T47D (cell line): ENCODE measurements at places on chromosomes 5 and 9.

GRCh38 chr5:78574731-78575161 lies 73.8 kb downstream of the LHFPL2 start:
- no peak for DNase-seq

GRCh38 chr9:136122425-136123383 lies 4.0 kb upstream of the TMEM250 start:
- DNase-seq = peak; percentile 74

- no peak for DNase-seq
Observed at GRCh38 chr9:114626415-114627020, 15.4 kb downstream of the TMEM268 start.

- DNase-seq = no peak
Observed at GRCh38 chr9:38185647-38186403, 116.8 kb upstream of the SHB start.

GRCh38 chr5:27171761-27172261 lies 133.4 kb upstream of the CDH9 start:
- no peak for DNase-seq

DNA sequence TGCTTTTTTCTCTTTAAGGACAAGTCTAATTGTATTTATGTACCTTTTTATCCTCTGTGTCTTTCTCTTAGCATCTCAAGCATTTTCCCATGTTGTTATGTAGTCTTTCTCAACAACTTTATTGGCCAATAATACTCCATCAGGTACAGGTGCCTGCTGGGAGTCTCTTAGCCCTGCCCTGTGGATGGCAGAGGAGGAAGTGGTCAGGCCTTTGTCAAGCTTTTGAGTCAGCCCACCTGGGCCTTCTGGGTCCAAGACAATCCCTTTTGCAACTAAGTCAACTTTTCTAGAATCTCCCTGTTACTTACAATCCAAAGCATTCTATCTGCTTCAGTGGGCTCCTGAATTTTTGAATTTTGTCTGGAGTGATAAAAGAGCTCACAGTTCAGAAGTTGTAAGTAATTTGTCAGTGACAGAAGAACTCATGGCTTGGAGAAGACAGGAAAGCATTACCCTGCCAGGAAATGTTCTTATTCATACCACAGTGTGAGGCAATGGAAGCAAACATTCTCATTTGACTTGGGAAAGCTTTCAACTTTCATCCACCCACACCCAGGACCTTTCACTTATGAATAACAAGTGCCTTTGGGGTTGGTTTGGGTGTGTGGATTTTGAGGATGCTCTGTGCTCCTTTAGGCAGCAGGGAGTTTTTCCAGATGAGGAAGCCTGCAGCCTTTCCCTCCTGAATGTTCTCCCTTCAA lies 200.0 kb upstream of the S1PR3 start:
- no peak for DNase-seq

GRCh38 chr9:100492952-100493351 lies 20.0 kb downstream of the TMEFF1 start:
- peak; percentile 16 for DNase-seq

GRCh38 chr5:179375831-179376365 lies 30.6 kb upstream of the ADAMTS2 start:
- no peak for DNase-seq

DNA sequence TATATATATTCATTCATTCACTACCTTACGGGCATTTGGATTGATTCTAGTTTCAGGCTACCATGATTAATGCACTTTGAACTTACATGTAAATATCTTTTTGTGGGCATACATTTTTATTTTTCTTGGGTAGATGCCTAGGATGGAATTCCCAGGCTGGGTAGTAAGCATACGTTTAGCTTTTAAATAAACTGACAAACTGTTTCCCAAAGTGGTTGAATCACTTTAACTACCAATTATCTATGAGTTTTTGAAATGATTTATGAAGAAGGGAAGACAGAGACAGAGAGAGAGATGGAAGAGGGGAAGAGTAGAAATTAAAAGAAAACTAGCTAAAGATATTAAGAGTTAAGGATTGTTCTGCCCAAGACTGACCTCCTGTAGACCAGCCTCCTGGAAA lies 612.6 kb downstream of the PSAT1 start:
- DNase-seq = no peak

GRCh38 chr5:20276061-20276958 lies 288.3 kb upstream of the CDH18 start:
- no peak for DNase-seq

DNA sequence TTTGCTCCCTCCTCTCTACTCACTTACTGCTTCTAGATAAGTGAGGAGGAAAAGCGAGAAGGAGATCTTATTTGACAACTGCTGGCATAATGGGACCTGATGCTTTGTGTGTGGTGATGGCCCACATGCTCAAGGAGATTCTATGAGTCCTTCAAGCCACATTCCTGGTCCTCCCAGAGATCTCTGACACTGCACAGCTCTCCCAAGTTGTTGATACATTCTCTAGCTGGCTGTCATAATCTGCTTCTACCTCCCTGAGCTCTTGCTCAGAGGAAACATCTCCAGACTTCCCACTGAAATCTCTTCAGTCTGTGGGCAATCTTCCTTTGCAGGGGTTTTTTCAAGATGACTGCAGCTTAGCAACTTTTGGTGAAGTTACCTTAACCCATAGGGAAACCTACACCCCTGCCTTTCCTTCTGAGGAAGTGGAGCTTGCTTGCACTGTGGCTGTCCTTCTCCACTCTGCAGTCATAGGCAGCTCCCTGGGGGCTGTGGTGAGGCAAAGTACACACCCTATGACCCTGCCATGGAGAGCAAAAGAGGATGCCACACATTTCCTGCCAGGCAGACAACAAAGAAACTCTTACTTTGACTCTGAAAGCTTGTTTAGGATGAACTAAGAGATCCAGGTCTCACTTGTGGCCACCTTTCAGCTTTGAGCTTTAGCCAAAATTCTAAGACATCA lies 163.8 kb downstream of the TMEM38B start:
- DNase-seq = no peak

DNA sequence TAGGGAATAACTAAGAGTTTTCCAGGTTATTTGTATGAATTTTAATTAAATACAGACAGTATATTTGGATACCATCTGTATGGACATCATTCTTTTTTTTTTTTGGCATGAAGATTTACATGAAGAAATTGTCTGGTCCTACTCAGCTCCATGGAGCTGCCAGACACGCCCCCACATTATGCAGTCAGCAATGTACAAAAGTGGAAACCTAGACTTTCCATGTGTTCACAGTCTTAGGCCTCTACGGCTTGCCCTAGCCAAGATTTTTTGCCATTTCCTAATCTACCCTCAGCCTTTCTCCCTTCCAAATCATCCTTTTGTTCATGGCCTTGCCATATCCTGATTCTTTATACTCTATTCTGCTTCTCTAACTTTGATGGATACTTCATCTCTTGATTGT lies 207.1 kb downstream of the SGCD start:
- DNase-seq = no peak

GRCh38 chr5:159096243-159096923 lies 3.3 kb downstream of the EBF1 start:
- no peak for DNase-seq

DNA sequence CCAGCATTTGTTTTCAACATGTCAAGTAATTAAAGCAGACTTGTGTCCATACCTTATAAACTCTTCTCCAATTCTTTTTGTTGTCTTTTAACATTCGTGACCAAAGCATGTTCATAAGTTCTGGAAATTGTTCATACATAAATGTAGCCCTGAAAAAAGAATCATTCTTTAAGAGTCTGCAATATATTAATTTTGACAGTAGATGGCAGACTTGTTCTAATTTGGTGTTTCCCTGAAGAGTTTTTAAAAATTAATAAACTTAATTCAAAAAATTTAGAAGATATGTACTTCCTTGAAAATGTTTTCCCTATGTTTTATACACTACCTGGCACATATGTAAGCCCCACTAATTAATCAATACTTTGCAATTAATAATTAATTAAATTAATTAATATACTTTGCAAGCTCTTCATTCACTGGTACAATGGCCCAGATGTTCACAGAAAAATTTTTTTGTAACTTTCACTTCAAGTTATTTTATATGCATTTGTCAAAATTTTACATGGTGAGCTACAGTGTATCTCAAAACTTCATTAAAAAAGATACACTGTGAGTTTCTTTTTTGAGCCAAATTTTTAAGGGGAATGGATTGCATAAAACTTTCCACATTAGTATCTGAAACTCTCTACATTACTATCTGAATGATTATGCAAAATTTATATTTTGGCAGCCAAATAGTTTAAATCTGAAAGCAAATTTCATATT lies 42.1 kb downstream of the CLINT1 start:
- DNase-seq = no peak

GRCh38 chr5:13317654-13318053 lies 626.8 kb downstream of the DNAH5 start:
- no peak for DNase-seq

GRCh38 chr5:40429258-40430100 lies 250.2 kb upstream of the PTGER4 start:
- DNase-seq = no peak

GRCh38 chr9:109972026-109972882 lies 192.3 kb downstream of the PALM2AKAP2 start:
- no peak for DNase-seq

DNA sequence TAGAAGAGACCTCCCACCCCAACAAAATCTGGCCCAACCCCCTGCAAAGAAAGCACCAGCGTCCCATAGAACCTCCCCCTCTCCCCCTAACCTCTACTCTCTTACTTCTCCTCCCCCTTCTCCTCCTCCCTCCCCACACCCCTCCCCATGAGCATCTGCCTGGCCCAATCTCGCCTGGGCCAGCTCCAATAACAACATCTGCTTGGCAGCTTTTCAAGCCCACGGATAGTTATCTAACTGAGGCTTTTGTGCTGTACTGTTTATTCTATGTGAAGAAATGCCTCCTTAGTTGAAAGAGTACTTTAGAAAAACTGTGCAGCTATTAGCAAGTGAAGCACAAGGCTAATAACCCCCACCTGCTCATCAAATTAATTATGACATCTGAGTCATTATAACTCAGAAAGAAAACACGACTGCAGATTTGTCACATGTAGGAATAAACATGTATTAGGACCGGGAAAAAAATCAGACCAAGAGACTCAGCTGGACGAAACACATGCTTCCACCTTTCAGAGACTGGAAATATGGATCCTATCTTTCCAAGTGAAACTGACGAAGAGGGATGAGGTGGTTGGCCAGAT lies 42.8 kb downstream of the NFIB start:
- no peak for DNase-seq

DNA sequence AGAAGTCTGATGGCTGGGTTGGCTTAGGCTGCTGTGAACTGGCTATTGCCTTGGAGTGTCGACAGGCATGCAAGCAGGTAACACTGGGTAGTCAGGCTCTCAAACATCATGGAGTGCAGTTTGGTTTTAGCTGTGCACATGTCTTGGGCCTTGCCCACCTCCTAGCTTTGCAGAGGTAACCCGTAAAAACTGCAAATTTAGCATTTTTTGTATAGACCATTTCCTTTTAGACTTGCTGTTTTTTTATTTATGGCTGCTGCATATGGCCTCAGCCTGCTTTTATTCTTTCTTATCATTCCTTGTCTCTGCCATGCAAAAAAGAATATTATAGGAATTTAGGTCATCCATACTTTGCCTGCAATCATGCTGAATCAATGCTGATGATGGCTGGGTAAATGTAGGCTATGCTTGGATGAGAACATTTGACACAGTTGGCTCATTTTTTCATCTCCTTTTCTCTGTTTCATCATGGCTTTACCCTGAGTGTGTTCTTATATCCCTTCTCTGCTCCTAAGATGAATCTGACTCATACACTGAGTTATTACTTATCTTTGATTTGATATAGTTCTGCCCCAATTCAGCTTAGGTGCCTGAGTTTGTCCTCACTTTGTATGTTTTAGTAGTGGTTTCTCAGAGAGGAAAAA lies 27.2 kb downstream of the RECK start:
- no peak for DNase-seq

- no peak for DNase-seq
Observed at GRCh38 chr9:73080110-73080694, 71.5 kb upstream of the ANXA1 start.

- no peak for DNase-seq
Observed at GRCh38 chr9:89778100-89779090, 173.6 kb downstream of the GADD45G start.

DNA sequence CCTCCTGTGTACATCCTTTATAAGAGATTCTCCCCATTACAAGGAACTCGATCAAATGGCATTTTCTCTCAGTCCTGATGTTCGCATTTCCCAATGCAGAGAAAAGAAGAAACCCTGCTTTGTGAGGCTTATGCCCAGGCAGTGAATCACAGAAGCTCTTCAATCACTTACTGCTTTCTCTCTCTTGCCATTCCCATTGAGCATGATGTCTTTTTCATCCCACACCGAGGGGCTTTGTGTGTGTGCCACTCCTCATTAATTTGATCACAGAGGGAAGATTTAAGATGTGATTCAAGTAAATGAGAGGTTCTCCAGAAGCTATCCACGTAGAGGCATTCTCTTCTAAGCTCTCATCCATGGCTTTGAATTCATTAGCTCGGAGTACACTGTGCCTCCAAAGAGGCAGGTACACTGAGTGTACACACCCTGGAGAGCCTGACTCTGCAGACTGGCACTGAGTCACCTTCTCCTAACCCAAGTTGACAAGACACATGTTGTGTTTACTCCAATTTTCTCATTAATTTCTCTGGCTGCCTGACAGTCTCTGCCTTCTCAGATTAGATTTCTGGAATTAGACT lies 45.4 kb downstream of the MFAP3 start:
- DNase-seq = no peak

DNA sequence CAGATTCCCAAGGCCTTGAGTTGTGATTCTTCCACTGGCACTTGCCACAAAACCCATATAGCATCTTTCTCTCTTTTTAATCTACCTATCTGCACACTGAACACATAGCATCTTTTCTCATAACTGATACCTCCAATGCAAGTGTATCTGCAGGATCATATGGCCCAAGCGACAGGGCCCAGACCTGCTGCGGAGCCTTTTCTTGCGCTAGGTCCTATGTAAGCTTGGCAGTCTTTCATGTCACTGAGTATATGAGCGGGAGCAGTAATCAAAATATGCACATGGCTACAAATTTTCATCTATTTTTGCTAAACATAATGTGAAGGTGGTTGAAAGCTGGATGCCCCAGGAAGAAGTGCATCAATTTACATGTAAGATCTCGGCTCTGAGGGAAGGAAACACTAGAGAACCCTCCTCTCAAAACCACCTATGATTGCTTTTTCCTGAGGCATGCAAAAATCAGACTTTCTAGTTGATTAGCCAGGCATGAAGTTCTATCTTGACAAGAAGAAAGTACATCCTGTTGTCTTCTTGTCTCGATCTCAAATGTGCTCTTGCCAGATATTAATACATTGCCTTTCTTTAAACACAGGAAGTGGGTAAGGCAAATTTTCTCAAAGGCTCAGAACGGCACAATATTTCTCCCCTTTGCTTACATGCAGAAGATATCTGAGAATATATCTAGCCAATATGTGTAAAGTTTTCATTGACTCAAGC lies 26.9 kb upstream of the CEMIP2 start:
- DNase-seq = no peak
